Gastroesophageal sphincter (tissue), 4 donors: ENCODE measurements at places on chromosomes 2 and 18.

- no peak for ATAC-seq
Measured at GRCh38 chr2:172861656-172862476, 126.2 kb downstream of the RAPGEF4 start.

DNA sequence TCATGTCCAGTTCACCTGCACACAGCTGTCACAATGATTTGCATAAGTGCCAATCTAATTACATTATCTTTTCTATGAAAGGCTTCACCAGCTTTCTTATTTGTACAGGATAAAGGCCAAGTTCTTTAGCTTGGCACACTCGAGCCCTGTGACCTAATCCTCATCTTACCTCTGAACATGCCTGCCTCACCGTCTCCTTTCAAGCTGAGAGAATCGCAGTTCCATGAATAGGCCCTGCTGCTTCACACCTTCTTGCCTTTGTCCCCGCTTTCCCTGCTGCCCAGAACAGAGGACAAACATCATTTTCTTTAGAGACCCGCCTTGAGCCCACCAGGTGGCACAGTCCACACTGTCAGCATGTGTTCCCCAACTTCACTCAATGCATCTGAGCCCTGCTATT lies 1094.7 kb downstream of the BCL11A start:
- no peak for ATAC-seq

- ATAC-seq: peak; percentile 63
Measured at GRCh38 chr2:119950966-119951365, 61.9 kb upstream of the EPB41L5 start.

GRCh38 chr2:151114874-151115273 lies 146.8 kb downstream of the RBM43 start:
- no peak for ATAC-seq

DNA sequence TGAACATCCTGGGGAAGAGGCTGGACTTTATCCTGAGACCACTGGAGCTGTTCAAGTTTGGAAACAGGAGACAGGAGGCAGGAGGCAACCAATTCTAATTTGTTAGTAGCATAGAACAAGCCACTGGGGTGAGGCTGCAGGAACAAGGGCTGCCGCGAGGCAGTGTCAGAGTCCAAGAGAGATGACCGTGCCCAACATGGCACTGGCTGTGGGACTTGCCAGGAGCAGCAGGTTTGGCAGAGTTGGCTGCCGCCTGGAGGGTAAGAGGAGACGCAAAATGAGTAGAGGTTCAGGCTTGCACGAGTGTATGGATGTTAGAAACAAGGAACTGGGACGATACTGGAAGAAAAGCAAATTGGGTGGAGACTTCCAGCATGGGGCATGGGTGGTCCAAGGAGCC lies 168.5 kb downstream of the TPGS2 start:
- peak; percentile 19 for ATAC-seq

- ATAC-seq: no peak
Measured at GRCh38 chr18:9091066-9091476, 11.4 kb upstream of the NDUFV2 start.
